ENCODE measurements at places on chromosomes 6 and 20.

GRCh38 chr20:11217326-11218172 lies 543.8 kb upstream of the JAG1 start:
- DNase-seq: no peak

DNA sequence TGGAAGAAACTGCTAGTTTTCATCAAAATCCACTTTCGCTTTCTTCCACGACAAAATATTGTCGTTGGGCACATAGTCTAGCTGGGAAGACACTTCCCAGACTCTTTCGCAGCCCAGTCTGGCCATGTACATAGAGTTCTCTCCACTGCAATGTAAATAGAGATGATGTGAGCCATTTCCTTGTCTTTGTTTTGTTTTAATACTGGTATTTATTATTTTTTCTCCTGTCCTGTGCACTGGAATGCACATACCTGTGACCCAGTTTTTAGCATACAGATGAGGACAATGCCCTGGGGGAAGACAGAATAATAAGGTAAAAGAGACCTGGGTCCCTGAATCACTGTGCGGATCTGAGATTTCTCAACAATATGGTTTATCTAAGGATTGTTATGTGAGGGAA lies 149.5 kb upstream of the BMP5 start:
- no peak for DNase-seq

- DNase-seq: no peak
Observed at GRCh38 chr20:48294942-48295341, 509.7 kb upstream of the SULF2 start.

GRCh38 chr20:46343348-46343974 lies 35.2 kb upstream of the CDH22 start:
- no peak for DNase-seq

DNA sequence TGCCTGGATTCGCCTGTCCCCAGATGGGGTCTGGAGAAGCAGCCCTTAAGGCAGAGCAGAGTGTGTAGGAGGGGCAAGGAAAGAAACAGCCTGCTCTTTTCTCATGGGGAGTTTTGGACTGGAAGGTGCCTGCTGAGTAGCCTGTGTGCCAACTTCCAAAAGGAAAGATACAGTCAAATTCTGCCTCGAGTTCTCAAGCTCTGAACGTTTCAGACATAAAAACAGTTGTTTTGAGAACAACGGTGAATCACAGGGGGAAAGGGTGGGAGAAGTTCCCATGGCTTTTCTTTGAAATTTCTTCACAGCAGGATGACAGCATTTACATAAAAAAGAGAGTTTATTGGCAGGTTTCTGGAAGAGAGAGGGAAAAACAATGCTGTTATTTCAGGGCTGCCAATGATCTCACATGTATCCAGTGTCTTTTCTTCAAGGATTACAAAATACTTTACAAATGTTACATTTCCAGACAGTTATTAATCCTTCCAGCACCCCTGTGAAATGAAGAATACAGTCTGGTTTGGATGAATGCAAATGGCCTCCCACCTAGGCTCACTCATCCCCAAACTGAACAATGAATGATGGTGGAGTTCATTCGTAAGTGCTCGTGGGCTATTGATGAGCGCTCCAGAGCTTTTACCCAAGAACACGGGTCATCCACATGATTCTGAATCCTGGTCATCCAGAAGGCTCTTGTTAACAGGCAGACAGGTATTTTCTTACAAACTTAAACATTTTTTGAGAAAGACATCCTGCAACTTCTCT lies 33.8 kb upstream of the ECI2 start:
- DNase-seq: no peak

- DNase-seq: no peak
Observed at GRCh38 chr6:109925075-109925474, 53.0 kb upstream of the GPR6 start.

DNA sequence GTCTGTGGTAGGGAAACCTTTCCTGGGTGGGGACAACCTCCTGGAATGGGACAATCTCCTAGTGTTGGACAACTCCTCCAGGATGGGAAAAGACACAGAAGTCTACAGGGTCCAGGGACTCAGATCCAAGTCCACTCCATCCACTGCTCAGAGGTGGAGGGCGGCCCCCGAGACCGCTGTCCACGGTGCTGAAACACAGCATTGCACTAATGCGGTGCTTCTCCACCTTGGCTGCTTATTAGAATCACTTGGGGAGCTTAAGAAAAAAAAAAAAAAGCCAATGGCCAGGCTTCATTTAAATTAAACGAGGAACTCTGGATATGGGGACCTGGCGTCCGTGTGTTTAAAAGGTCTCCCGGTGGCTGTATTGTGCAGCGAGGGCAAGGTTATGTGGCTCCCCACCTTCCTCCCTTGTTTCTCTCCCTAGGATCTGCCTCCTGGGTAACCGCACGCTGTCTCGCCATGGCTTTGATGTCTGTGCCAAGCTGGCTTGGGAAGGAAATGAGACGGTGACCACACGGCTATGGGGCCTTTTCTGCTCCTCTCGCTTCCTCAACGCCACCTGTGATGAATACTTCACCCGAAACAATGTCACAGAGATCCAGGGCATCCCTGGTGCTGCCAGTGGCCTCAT lies 12.0 kb downstream of the SLC12A5 start:
- no peak for DNase-seq
